ENCODE measurements at places on chromosomes 3 and 15.

DNA sequence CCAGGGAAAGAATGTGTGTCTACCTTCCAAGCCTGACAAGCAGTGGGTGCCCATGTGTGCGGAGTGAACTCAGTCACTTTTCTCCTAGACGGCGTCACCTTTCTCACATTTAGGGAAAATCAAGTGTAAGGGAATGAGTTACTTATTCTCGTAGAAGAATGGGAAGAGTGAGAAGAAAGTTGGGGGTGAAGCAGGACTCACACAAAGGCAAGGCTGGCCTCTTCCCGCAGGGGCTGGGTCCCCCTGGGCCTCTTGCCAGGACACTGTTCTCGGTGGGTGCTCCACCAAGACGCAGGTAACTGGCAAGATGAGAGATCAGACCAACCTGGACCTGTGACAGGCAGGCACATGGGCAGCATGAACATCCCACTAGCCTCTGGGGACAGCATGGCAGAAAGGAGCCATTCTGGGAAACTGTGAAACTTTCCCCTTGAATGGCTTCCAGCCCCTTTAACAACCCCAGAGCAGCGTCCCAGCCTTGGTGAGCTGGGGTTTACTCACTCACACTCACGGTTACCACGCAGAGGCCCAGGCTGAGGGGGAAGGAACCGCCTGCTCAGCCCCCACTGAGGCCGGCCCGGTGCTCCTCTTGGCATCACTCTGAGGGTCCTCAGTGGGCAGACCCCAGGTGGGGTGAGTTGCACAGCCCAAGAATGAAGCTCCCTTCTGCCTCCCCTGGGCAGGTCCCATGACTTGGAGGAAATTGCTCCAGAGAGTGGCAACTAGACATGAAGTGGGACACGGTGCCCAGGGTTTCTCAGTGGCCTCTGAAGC lies 15.0 kb upstream of the SRP14 start:
- DNase-seq = no peak

GRCh38 chr3:31265646-31266428 lies 266.9 kb upstream of the STT3B start:
- DNase-seq = no peak

DNA sequence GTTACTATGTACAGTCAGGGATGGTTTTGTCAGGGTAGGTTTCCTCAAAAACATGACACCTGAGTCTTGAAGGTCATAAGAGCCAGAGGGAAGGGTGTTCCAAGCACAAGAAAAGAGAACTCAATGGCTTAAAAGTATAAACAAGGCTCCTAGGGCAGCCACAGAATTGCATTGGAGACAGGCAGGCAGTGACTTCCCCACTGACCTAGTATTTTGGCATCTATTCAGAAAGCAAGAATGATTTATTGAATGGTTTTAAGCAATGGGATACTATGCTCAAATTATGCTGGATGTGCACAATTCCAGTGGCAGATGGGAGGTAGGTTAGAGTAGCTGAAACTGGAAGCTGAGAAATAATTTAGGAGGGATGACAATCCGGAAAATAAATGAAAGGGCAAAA lies 54.0 kb downstream of the TSC22D2 start:
- DNase-seq = no peak

DNA sequence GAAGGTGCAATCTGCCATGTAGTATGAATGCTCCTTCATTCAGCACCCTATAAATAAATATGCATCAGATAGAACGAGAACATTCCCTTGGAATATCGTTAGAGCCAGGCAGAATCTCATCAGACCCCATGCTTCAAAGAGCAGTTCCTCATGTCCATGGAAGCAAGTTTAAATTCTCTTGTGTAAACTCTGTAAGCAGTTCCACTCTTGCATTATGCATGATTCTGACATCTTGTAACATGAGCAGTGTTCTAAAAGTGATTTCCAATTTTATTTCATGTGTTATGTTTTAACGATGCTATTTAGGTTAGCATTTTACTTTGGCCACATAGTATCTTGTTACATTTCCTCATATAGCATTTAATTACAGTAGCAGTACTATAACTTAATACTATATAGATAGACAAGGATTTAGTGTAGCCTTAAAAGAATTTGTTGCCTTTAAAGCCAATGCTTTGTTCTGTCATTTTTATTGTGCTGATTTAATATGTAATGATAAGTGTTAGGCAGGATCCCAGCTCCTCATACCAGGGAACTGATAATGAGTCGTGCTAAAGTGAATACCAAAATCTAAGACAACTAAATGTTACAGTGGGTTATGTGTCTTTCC lies 161.2 kb upstream of the NECTIN3 start:
- no peak for DNase-seq

DNA sequence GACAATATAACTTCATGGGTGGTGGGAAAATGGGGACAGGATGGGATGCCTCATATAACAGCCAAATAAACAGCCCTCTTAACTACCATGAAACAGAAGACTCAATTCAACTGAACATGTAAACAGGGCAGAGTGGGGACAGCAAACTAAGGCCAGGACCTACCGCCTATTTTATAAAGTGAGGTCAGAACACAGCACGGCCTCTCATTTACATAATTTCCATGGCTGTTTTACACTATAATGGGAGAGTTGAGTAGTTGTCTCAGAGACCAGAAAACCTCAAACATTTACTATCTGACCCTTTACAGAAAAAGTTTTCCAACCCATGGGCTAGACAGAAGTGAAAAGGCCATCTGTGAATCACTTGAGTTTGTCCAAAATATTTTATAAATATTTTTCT lies 56.7 kb upstream of the SNRPA1 start:
- DNase-seq = no peak

DNA sequence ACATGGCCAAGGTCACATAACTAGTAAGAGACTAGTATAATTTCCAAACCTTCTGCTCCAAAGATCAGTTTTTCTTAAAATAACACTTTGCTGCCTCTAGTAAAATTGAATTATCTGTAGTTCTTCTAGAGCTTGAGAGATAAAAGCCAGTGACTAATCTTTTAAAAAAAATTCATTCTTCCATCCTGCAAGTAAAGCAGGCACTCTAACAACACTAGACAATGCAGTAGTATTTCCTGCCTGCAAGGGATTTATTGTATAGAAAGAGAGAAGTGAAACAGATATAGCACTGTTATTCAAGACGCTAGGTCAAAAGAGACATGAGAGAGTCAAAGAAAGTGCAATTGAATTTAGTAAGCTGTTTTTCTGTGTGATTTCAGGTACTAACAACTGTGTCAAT lies 159.5 kb upstream of the TBC1D5 start:
- no peak for DNase-seq

DNA sequence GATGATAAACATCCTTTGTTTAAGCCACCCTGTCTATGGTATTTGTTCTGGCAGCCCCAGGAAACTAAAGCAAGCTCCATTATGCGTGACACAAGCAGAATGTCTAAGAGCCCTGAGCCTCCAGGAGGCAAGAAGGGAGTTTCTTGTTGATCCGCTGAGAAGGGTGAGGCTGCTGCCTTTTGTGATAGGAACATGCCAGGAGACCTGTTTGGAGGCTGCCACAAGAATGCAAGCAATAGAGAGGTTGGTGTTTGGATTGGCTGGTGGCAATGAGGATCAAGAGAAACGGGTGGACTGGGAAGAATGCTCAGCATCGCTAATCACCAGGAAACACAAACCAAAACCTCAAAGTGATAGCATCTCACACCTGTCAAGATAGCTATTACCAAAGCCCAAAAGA lies 104.8 kb downstream of the ASB7 start:
- DNase-seq = no peak

DNA sequence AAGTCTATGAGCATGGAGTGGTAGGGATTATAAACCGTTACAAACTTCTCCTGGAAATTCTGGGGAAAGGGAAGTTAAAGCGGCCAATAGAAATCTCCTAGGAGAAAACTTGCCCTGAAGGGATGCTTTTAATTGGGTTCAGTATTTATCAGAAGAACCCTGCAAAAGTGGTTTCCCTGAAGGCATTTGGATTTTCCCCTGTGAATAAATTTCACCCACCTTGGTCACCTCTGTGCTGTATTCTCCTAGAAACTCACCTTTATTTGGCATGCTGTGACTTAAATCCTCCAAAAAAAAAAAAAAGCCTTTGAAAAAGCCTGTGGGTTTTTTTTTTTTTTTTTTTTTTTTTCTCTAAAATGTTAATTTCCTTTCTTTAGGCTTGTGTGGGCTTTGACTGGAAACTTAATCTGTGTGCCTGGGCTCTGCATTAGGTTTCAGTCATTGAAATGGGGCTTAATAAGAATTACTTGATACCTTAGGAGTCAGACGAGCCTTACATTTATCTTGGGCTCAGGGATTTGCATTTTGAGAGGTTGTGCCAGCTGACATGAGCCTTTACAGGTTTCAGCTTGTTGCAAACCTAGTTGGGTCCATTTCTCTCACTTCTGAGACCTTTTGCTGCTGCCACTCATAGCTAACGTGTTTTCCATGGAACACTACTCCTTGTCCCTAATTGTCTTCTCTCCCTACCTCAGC lies 22.0 kb downstream of the TGFBR2 start:
- no peak for DNase-seq

DNA sequence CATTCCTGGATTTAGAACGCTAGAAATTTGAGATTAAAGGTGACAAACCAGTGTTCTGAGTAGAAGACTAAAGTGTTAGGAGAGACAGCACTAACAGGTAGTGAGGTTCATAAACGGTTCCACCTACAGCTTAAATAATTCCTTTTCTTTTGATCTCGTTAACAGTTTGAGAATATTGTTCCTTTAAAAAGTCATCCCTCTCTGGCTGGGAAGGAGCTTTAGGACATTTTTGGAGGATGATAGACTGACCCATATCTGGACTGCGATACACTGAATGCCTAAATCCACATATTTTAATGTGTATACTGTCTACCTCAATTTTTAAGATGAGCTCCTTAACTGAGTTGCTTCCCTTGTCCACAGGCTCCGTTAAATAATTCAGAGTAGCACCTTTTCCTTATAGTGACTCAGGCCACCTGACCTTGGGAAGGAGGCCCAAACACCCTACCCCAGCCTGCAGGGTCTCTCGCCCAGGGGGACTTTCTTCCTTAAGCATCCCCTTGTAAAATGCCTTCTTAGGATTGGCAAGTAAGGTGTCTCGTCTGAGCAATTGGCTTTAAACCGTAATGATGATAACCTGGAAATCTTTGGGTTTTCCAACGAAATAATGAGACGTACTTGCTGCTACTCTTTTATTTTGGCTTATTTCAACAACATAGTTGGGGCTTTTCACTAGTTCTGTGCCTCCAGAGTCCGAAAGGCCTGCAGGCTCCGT lies 3.3 kb downstream of the TRIM71 start:
- no peak for DNase-seq

GRCh38 chr15:44802336-44802735 lies 66.0 kb downstream of the TRIM69 start:
- no peak for DNase-seq

- no peak for DNase-seq
Measured at GRCh38 chr15:91244919-91245318, 144.9 kb downstream of the SV2B start.

DNA sequence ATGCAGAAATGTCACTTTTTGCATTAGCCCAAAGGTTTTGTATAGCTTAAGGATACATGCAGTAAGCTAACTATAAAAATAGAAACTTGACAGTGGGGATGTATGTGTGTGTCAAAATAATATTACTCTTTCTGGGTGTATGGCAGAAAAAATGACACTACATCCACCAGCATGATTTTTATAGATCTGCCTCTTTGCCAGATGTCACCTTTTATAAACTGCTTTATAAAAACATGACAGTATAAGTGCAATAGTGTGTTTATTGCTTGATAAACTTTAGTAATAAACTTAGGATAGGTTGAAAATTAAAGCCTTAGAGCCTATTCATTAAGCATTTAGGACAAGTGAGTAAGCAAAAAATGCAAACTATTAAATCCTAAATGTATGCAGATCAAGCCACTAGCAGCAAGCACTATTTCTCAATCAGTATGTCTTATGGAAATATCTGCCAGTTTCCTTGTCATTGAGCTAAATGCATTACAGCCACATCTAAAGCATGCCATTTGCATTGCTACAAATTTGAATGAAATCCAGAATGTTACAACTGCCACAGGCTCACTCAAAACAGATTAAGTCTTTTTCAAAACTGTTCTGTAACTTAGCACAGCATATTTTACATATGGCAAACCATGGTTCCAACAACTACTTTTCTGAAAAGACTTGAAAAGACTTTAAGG lies 935.0 kb downstream of the FHIT start:
- no peak for DNase-seq

- no peak for DNase-seq
Measured at GRCh38 chr15:88188300-88188699, 68.2 kb downstream of the NTRK3 start.

GRCh38 chr3:30608598-30608947 lies 2.2 kb downstream of the TGFBR2 start:
- DNase-seq = no peak

- no peak for DNase-seq
Measured at GRCh38 chr3:70911719-70912118, 599.3 kb upstream of the MDFIC2 start.

DNA sequence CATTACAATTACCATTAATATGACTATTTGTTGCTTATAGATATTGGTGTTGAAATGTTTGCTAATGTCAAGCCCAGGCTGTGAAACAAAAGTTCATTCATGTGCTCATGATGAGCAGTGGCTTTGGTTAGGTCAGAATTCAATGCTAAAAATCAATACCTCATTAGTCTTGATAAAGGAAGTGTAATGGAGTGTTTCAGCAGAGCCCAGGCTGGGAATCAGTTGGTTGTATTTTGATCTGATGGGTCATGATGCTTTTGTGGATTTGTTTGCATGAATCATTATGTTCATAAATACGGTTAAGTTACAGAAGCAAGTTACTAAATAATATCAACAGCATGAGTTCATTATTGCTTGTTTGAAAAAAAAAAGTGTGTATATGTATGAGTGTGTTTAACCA lies 13.6 kb upstream of the ZNF774 start:
- DNase-seq = no peak
